ENCODE measurements at places on chromosomes 3 and 15. TPM values are rescaled to one million over a fixed set of nuclear protein-coding genes. Genes with fewer than 3 reads are reported as not detected.

The IL17RE gene
- total RNA-seq = 0.49 TPM

The USP4 gene
- total RNA-seq = 26.3 TPM

The SNRPA1 gene
- total RNA-seq = 17.7 TPM

The LINGO1 gene
- total RNA-seq = 46.2 TPM

The FEM1B gene
- 143 TPM for total RNA-seq

The ZNF385D gene
- 15.7 TPM for total RNA-seq

The FBN1 gene
- total RNA-seq = 20.9 TPM

The CEP63 gene
- total RNA-seq = 29.5 TPM

The LRTM1 gene
- total RNA-seq = not detected

The VILL gene
- 9.1 TPM for total RNA-seq

The TMC3 gene
- total RNA-seq = 0.25 TPM

The PARP6 gene
- total RNA-seq = 60.2 TPM

The AQP9 gene
- total RNA-seq = 0.25 TPM

The MYL3 gene
- total RNA-seq = 0.49 TPM

The CTXND1 gene
- 0.74 TPM for total RNA-seq

The PLXNA1 gene
- total RNA-seq = 61.2 TPM

The SUSD5 gene
- 1.7 TPM for total RNA-seq

The KBTBD8 gene
- 9.8 TPM for total RNA-seq

The RASA2 gene
- 25.6 TPM for total RNA-seq

The SLC9C1 gene
- total RNA-seq = 0.25 TPM

The UCN2 gene
- not detected for total RNA-seq

The ITPKA gene
- total RNA-seq = 1.2 TPM

The POU1F1 gene
- not detected for total RNA-seq

The CATSPER2 gene
- total RNA-seq = 4.2 TPM

The AADACL2 gene
- total RNA-seq = not detected

The UBA7 gene
- 3.0 TPM for total RNA-seq

The ACKR4 gene
- total RNA-seq = under 0.01 TPM

The EXD1 gene
- 0.25 TPM for total RNA-seq

The LYZL4 gene
- total RNA-seq = not detected

The BFSP2 gene
- total RNA-seq = 0.25 TPM

The DAZL gene
- total RNA-seq = not detected

The POPDC2 gene
- 1.5 TPM for total RNA-seq

The GOLGA8G gene
- total RNA-seq = not detected

The PAK2 gene
- 61.0 TPM for total RNA-seq

The LCTL gene
- under 0.01 TPM for total RNA-seq

The AP3B2 gene
- 45.7 TPM for total RNA-seq

The C3orf85 gene
- total RNA-seq = not detected

The ADCY5 gene
- total RNA-seq = 22.1 TPM

Data from temporal lobe (tissue), 4 donors.